ENCODE measurements at places on chromosomes 11 and 22.
A peak's percentile ranks its signal among the peaks of the same experiment; 100 is the strongest.

- no peak for DNase-seq
These were observed 282.4 kb downstream of the TMEM135 start for GRCh38 chr11:87320123-87320522.

DNA sequence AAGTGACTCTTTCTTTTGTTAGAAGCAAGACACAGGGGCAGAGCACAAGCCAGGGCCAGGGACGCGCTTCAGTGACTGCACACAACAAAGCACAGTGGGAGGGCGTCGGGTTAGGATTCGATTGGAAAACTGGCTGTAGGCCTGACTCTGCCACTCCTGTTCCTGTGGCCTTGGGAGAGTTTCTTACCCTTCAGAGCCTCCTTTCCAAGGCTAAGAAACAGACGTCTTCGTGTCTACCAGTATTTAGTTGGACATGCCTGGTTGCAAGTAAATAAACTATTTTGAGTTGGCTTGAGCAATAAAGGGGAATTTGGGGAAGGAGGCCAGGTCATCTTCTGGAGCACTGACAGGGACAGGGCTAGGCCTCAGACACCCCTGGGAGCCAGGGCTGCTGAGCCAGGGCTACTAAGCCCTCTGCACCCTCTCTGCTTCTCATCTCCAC lies 549.1 kb downstream of the INSC start:
- DNase-seq, result no peak

DNA sequence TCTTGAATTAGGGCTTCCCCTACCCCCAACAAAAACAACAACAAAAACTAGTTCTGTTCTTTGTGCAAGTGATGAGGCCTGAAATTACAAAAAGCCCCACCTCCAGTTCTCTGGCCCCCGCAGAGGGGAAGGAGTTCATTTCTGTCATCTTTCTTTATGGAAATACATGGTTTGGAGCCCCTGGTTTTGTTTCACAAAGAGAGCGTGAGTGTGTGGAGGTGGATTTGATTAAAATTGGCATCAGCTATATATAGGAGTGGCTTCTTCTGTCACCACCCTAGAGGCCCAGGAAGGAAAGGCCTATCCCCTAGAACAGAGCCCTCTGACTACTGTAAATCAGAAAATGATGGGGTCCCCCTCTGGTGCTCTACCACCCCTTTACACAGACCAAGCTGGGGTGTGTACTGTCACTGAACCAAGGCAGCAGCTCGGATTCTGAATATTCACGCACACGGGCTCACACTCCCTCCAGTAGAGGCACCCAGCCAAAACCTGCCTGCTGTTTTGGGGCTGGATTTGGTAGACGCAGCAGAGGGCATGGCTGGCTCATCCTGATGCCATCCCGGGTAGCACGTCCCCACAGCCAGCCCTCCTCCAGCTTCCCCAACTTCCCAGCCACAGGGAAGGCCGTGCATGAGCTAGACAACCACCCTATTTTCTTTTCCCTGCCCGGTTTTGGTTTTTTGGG lies 19.4 kb downstream of the RCOR2 start:
- no peak for DNase-seq

GRCh38 chr11:77791301-77791700 lies 29.2 kb downstream of the RSF1 start:
- no peak for DNase-seq

- DNase-seq, result peak; percentile 73
These were observed 33.1 kb upstream of the SMPD1 start for GRCh38 chr11:6357222-6357621.

DNA sequence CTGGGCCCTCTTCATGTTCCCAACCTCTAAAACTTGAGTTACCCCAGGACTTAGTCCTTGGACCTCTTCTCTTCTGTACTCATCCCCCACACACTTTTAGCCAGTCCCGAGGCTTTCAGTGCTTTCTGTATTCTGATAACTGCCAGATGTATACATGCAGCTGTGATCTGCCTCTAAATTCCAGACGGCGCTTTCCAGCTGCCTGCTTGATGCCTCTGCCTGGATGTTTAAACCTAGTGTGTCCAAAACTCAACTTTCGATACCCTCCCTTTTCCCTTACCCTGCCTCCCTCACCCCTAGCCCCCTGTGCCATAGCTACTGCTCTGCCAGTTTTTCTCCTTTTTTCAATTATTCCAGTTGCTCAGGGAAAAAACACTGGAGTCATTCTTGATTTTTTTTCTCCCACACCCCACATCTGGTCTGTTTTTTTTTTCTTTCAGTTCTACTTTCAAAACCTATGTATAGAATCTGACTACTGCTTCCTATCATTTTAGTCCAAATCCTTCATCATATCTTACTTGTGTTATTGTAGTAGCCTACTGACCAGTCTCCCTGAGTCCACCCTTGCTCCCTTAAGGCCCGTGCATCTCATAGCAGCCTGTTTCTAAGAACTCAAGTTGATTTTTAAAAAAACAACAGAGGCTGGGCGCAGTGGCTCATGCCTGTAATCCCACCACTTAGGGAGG lies 32.9 kb upstream of the TECTA start:
- DNase-seq, result no peak

DNA sequence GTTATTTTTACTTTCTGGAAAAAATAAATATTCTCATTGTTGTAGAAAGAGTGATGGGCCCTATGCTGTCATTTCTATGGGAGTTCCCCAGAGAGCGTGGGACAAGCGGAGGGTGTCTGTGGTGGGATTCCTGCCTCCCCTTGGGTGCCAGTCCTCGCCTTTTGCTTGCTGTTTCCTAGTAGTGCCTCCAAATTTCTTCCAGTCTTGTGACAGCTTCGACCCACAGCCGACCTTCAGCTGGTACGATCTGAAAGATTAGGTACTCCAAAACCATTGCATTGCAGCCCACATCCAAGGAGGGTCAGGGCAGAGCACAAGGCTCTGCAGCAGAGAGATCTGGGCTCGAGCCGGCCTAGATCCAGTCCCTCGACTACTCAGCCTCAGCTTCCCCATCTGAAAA lies 58.9 kb upstream of the EMID1 start:
- no peak for DNase-seq

DNA sequence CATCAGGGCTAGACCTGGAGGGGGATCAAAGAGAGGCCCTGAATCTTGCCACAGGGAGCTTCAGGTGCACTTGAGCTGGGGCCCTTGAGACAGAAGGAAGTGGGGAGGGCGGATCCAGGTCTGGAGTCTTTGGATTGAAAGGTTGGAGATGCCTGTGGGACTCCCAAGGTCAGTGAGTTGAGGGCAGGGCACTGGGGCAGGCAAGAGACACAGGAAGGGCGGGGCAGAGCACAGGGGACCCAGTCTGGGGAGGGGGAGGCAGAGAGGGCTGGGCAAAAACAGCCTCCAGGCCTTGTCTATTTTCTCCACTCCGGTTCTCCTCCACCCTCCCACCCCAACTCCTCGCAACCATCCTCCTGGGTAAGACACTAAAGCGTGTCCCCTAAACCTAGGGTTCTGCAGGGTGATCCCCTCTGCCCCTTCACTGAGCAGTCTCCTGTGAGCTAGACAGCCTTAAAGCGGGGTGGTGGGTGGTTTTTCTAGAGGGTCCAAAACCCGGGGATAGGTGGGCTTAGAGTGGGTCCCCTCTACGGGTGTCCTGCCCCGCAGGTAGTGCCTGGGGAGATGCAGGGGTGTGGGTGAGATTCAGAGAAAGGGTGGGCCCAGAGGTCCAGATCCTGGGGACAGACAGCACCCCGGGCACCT lies 38.6 kb upstream of the CELSR1 start:
- no peak for DNase-seq

GRCh38 chr11:79330651-79331050 lies 110.2 kb downstream of the TENM4 start:
- DNase-seq, result no peak

- DNase-seq, result no peak
These were observed 7.6 kb upstream of the CHKA start for GRCh38 chr11:68128682-68129327.

- no peak for DNase-seq
These were observed 127.7 kb upstream of the PDGFD start for GRCh38 chr11:104291646-104292045.

DNA sequence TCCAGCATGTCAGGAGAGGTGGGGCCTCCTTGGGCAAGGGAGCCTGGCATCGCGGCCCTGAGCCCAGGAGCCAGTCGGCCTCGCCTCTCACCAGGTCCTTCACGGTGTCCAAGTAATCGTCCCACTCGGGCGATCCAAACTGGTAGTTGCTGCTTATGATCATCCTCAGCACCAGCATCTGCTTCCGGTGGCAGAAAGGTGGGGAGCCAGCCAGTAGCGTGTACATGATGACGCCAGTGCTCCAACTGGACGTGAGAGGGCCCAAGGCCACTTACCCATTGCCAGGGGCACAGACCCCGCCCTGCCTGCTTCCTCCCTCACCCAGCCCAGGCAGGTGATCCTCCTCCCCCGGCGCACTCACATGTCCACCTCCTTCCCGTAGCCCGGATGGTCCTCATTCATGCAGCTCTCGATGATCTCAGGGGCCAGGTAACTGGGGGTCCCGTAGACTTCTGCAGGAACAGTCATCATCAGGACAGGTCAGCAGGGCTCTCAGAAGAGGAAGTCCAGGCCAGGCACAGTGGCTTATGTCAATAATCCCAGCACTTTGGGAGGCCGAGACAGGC lies 214.7 kb downstream of the OR4C45 start:
- DNase-seq, result no peak

GRCh38 chr11:64571050-64571409 lies 20.0 kb upstream of the SLC22A12 start:
- DNase-seq, result no peak

- no peak for DNase-seq
These were observed 717 bp downstream of the OSM start for GRCh38 chr22:30265823-30266444.

DNA sequence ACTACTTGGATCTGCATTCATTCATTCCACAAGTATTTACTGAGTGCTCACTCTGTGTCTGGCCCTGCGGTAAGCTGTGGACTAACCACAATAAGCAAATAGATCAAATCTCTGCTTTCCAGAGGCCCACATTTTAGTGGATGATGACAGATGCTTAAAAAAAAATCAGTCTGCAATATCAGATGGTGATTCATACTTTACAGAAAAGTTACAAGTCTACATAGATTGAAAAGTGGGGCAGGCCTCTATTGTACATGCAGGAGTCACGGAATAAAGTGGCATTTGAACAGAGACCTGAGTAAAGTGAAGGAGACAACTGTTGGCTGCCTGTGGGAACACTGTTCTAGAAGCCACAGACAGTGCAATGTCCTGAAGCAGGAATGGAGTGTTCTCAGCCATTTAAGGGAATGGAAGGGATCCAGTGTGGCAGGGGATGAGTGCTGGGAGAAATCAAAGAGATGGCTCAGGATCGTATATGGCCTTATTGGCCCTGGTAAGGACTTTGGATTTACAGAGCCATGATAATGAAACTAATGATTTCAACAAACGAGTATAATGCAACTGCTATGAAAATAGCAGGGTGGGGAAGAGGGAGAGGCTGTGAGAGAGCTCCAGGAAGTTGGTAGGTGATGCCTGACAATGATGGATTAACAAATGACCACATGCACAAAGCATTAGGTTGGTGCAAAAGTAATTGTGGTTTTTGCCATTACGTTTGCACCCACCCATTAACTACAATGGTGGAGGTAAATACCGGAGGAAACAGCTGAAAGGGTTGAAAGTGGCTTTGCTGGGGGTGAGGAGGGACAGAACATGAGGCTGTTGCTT lies 31.1 kb downstream of the TMEM45B start:
- DNase-seq, result peak; percentile 85

DNA sequence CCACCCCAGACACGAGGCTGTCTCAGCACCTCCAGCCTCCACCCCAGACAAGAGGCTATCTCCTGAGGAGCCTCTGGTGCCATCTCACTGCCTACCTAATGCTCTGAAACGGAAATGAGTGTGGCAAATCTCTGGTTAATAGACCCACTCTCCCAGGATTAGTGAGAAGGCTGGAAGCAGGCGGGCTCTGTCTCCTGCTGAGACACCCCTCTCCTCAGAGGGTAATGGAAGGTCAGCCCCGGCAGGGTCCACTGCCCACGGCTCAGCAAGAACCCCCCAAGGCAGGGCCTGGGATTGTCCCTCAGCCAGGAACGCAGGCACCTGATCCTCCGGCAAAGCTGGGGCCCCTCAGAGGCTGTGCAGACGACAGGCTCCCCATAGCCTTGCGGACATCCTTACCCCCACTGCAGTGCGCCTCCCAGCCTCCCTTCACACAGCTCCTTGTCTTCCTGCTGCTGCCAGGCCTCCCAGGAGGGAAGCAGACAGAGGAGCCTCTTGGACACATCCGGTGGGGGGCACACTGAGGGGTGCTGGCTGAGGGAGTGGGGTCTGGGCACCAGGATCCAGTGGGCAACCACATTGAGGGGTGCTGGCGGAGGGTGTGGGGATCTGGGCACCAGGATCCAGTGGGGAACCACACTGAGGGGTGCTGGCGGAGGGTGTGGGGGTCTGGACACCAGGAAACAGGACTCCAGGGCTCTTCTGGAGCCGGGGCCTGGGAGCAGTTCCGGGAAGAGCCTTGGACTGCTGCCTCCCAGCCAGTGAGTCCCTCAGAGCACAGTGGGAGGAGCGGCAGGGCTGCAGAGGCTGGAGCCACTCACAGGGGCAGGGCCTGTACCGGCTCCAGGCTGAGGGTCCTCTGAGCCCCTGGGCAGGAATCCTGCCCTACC lies 13.1 kb downstream of the CHID1 start:
- DNase-seq, result no peak

DNA sequence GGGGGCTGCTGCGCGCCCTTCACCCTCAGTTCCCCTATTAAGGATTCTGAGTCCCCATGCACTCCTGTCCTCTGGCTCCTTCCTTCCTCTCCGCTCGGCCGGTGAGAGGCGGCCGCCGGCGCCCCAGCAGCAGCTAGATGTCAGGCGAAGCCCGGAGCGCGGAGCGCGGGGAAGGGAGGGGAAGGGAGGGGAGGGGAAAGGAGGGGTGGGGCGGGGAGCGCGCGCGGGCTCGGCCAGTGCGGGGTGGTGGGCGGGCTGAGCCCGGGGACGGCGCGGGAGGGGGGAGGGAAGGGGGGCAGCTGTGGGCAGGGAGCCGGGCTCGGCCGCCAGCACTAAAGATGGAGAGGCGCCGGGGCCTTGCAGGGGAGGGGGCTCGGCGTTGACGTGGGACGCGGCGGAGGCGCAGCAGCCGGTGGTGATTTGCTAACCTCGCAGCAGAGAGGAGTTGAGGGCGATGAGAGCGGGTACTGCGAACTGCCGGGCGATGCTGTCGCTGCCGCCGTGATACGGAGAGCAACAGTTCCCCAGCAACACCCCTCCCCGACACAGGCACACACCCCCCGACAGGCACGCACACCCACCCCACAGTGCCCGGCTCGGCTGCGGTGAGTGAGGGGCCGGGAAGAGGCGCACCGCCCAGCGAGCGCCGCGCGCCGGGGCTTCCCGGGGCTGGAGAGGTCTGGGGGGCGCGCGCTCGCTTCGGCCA lies at the start of gene ZBTB16:
ZBTB16 (plus strand) TSS at position 434 of the 706 bp plus-strand sequence. CDS start 3,590 bp downstream, outside the sequence.
- DNase-seq, result no peak

- DNase-seq, result no peak
These were observed 6.5 kb upstream of the GALR3 start for GRCh38 chr22:37816543-37817180.

DNA sequence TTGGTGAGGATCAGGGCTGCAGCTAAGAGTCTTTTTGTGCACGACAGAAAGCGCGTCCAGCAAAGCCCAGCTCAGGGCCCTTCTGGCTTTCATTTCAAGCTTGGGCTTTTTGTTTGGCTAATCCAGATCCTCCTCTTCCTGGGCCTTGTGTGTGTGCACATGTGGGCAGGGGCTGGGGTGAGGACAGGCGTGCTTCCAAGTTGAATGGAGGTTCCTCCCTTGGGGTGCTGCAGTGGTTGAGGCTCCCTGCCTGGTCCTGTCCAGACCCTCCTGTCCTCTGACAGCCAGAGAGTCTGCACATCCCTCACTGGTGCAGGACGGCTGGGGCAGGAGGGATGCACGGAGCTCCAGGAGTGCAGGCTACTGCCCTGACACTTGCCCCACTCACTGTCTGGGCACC lies 62.0 kb upstream of the NECTIN1 start:
- no peak for DNase-seq

GRCh38 chr11:2549876-2550605 lies 105.2 kb downstream of the KCNQ1 start:
- DNase-seq, result no peak

GRCh38 chr11:10457901-10458300 lies 2.8 kb downstream of the AMPD3 start:
- DNase-seq, result no peak

All from GM04504 (cell line).